ENCODE measurements at places on chromosomes 5 and 9.

- no peak for DNase-seq
Measured at GRCh38 chr5:6576861-6577501, 55.9 kb downstream of the NSUN2 start.

DNA sequence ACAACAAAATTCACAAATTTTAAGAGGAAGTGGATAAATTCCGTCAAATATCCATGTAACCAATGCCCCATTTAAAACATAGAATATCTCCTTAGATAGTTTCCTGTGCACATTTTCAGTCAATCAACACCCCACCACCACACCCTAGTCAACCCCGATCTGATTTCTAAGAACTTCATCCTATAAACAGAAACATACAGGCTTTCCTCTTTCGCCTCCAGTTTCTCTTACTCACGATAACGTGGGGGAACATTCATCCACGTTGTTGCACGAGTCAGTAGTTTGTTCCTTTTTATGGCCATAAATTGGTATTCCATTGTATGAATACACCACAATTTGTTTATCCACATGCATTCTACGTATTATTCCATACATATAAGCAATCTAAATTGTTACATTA, 35.6 kb upstream of the TRIO start:
- DNase-seq = no peak

- DNase-seq = no peak
Measured at GRCh38 chr5:109769597-109770291, 80.0 kb downstream of the MAN2A1 start.

GRCh38 chr9:136744773-136745172, 2.0 kb upstream of the LCN10 start:
- DNase-seq = no peak

DNA sequence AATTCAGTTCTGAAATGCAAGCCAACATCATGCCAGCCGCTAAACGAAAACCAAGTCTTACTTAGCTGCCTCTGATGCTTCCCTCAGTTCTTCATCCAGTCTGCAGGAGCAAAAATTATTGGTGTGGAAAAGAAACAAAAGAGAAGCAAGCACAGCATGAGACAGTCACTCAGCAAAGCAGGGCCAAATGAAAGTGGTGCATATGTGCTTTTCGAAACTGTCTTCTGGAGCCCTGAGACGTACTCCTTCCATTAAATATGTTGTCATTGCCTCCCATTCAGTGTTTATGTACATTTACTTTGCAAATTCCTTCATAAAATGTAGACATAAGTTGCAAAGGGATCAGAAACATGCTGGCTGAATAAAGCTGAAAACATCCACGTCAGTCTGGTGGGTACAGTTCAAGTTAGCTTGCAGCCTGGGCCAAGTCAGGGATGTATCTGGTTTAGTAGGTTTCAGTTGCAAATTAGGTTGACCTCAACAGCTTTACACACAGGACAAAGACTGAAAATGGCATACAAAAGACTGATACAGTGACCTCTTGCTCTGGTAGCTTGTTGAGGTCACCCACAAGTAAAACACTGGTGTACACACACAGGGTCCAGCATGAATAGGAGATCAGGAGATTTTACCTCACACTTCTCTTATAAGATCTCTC, 139.7 kb upstream of the PCA3 start:
- DNase-seq = no peak

DNA sequence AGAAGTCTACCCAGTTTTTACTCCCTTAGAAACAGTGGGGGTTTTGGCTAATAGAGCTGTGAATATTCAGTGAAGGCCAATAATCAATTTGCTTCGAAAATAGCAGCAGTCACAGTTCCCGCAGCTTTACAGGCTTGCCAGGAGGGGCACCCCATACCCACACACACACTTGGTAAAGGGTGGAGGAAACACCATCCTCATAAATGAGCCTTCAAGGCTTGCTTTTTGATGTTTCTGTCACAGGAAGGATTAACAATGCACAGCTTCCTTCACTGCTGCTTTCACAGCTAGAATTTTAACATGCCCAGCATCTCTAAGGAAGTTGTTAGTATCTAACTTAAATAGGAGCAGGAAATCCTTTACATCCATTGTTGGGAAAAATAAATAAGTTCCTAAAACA, 1247.5 kb upstream of the C9orf72 start:
- DNase-seq = no peak

GRCh38 chr5:87347272-87347671, 65.5 kb downstream of the CCNH start:
- no peak for DNase-seq

DNA sequence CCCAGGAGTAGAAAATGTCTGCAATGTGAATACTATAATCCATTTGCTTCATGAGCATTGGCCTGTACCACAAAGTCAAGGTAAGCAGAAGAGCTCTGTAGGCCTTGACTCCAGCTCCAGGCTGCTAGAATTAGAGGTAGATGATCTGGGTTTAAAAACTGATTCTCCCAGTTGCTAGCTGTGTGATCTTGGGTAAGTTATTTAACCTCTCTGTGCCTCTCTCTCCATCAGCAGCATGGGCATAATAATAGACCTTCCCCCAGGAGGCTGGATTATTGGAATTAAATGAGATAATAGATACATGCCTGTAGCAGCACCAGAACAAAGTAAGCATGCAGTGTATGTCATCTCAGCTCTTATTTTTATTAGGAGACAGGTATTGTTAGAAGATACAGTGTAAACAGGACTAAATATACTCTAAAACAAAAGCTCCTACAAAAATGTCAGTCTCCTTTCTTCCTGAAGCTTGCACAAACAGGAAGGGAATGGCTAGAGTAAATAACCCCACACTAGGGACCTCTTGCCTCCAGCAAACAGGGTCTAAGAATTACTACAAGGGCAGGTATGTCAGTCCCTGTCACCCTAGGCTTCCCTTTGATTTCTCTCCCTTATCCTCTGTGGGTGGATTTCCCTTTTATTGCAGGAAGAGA, 57.5 kb downstream of the PSAT1 start:
- no peak for DNase-seq

DNA sequence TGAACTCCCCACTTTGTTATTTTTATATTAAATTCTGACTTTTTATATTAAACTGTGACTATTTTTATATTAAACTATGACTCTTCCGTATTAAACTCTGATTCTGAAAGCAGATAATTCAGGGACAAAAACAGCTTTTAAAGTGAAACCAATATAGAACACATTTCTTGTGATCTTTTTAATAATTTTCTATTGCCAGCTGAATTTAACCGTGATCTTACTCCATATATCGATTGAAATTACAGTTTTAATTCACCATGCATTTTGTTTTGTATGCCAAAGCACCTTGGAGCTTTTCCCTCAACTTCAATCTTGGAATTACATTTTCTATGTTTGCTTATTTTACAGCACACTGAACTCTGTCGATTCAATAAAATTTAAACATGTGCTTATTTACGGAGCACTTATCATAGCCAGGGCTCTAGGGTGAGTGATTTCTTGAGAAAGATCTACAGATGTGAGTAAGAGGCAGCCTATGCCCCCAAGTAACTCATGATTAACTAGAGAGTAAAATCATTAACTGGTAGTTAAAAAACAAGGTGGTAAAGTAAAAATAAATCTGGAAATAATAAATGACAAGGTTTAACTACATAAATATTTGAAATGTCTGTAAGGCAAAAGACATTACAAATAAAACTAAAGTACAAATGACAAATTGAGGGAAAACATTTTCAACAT, 72.9 kb upstream of the ALDH1B1 start:
- no peak for DNase-seq

- no peak for DNase-seq
Measured at GRCh38 chr9:107705521-107705920, 216.0 kb upstream of the KLF4 start.

- no peak for DNase-seq
Measured at GRCh38 chr5:168796593-168797580, 217.7 kb upstream of the PANK3 start.

DNA sequence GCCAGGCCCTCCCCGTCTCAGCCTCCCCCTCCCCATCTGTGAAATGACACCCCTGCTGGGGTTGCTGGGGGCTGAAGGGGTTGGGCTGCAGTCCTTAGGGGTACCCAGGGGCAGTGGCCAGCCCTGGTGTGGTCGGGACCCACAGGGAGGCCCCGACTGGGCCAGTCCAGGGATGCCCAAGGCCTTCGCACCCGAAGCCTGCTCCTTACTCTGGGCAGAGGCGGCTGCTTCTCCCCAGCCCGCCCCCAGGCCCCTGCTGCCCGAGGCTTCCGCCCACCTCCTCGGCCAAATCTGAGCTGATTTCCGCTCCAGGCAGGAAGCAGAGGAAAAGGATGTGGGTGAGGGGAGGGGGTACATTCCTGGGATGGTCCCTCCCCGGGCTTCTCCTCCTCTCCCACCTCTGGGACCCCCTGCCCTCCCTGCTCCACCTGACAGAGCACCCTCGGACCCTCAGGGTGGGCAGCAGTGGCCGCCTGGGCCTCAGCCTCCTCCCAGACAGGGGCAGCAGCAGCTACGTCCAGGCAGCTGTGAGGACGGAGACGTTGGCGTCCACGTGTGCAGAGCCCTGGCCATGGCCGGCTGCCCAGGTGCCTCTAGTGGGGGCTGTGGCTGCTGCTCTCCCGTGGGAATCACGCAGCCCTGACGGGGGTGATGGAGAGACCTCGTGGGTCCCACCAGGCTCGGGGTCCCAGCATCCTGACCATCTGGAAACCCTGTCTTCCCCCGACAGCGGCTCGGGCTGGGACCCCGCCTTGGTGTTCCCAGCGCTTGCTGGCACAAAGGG, 4.2 kb upstream of the NRARP start:
- no peak for DNase-seq

GRCh38 chr9:12813960-12814876, 39.4 kb downstream of the LURAP1L start:
- no peak for DNase-seq

GRCh38 chr5:170431571-170431970, 42.4 kb upstream of the KCNMB1 start:
- no peak for DNase-seq

- DNase-seq = no peak
Measured at GRCh38 chr9:32631991-32632390, 3.5 kb downstream of the TAF1L start.

GRCh38 chr9:108668938-108669335, 186.8 kb downstream of the ACTL7B start:
- DNase-seq = no peak

- DNase-seq = no peak
Measured at GRCh38 chr5:58800356-58800755, 217.5 kb downstream of the RAB3C start.

DNA sequence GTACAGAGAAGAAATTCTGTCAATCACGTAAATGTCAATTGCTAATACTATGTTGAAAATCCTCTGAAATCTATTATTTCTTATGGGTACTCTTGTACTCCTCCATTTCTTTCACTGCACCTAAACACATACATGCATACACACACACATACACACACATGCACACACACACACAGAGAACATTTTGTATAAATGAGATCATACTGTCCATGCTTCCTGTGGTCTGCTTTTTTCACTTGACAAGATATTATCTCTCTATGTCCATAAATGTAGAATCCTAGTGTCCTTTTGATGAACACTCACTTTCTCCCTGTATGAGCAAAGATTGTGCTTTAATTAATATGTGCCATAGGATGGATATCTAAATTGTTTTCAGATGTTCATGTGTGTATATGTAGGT, 32.7 kb upstream of the TLR4 start:
- DNase-seq = no peak

- DNase-seq = no peak
Measured at GRCh38 chr5:114636271-114636670, 274.4 kb downstream of the KCNN2 start.

DNA sequence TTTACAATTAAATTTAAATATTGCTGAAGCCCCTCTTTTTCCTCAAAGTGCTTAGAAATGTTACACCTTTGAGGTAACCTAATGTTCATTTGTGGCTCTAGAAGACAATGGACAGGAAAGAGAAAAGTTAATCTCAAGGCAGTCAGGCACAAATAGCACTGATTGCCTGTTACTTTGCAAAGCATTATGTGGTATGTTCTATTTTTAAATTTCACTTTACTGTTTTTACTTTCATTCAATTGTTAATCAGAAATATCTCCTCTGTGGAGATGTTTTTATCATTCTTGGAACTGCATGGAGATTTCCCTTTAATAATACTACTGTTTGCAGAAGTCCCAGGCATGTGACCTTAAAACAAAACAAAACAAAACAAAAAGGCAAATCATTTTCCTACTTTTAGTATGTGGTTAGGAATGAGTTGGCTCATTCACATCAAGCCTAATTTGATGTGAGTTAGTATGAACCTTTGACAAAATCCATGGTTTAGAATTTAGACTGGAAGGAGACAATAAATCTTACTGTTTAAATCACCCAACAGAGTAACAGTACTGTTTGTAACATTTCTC, 67.5 kb downstream of the CWC27 start:
- DNase-seq = no peak

GRCh38 chr5:111075520-111075919, 4.0 kb downstream of the TSLP start:
- DNase-seq = no peak

DNA sequence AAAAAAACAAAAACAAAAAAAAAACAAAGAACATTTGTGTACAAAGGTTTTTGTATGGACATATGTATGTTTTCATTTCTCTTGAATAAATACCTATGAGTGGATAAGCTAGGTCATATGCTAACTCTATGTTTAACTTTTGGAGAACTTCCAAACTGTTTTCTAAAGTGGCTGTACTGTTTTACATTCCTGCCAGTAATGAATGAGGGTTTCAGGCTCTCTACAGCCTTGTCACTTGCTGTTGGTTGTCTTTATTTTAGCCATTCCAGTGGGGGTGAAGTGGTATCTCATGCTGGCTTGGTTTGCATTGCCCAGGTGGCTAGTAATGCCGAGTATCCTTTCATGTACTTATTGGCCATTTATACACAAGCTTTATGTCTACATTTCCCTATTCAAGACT, 9.1 kb upstream of the TRIO start:
- no peak for DNase-seq

DNA sequence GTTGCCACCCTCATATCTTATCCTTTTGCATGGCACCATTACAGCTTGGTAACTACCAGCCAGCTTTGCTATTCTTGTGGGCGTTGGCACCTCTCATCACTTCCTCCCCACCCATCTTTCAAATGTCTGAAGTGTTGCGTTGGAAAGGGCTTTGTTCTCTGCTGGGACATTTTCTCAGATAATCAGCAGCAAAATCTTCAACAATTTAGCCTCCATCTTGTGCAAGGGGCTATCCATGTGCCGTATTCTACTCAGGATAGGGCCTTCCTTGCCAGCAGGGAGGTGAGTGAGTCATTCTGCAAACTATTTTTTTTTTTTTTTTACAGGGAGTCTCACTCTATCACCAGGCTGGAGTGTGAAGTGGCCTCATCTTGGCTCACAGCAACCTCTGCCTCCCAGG, 62.1 kb upstream of the NUDT12 start:
- DNase-seq = no peak

GRCh38 chr5:54526604-54527288, 9.2 kb downstream of the SNX18 start:
- DNase-seq = no peak

GRCh38 chr5:137114529-137114928, 384.6 kb downstream of the SPOCK1 start:
- DNase-seq = no peak
